BJ (cell line): ENCODE measurements at places on chromosomes 11 and 22.

DNA sequence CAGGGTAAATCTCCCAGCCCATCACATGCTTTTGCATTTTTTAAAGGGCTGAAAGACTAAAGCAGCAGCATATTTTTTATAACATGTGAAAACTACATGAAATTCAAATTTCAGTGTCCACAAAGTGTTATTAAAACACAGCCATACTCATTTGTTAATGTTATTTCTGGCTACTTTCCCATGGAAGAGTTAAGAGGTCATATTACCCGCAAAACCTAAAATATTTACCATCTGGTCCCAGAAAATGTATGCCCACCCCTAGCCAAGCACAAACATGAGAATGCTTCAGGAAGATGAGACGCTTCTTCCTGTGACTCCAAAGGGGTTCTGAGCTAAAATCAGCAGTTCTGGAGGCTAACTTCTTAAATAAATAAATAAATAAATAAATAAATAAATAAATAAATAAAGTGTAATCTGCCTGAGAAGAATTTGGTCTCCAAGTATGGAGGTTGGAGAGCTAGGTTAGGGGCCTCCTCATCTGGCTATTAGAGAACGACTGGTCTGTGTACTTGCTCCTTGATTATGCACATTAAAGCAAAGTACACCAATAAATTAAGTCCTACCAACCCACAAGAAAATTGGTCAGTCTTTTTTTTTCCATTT, 9.7 kb downstream of the IMMP1L start:
- DNase-seq, result no peak

GRCh38 chr22:23784215-23784732, 2.5 kb upstream of the SMARCB1 start:
- DNase-seq, result no peak

GRCh38 chr22:43526946-43527345, 115.1 kb downstream of the MPPED1 start:
- no peak for DNase-seq

GRCh38 chr11:64330888-64331287, 9.1 kb upstream of the CCDC88B start:
- DNase-seq, result no peak
